NCI-H524 (cell line): ENCODE measurements at places on chromosomes 7 and 10.

- DNase-seq = no peak
Observed at GRCh38 chr10:73871295-73872189, 2.8 kb downstream of the CAMK2G start.

- DNase-seq = no peak
Observed at GRCh38 chr7:52360541-52360940, 674.9 kb upstream of the POM121L12 start.

GRCh38 chr7:138684340-138684739 lies 16.8 kb downstream of the SVOPL start:
- DNase-seq = no peak

GRCh38 chr10:31697271-31698180 lies 231.1 kb downstream of the ARHGAP12 start:
- DNase-seq = no peak
